ENCODE measurements at places on chromosomes 3 and 15.

DNA sequence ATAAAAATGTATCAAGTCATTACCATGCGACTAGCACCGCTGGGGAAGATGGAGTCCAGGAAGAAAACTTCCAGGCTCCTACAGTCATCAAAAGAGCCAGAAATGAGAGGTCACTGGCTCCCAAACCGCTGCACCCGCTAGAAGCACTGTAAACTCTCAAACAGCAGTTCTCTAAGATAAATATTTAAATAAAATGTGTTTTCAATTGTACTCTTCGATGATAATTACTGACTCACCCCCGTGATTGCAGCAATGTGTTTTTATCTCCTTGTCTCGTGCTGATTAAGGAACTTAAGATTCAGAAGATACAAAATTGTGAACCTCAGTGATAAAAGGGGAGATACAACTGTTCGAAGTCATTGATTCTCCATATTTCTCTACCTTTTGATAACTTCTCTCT, 45.8 kb upstream of the FOXP1 start:
- peak; percentile 40 for ATAC-seq

GRCh38 chr3:179772297-179772696, 119.5 kb downstream of the USP13 start:
- no peak for ATAC-seq

- ATAC-seq: no peak
Measured at GRCh38 chr3:24628523-24629258, 134.0 kb upstream of the THRB start.

- peak; percentile 87 for ATAC-seq
Measured at GRCh38 chr3:42961633-42962032, 17.5 kb upstream of the GASK1A start.

- ATAC-seq: peak; percentile 61
Measured at GRCh38 chr3:126481808-126482502, 6.3 kb upstream of the ZXDC start.

GRCh38 chr3:114904633-114905032, 242.5 kb downstream of the ZBTB20 start:
- no peak for ATAC-seq

GRCh38 chr15:29125382-29126207, 144.0 kb downstream of the NSMCE3 start:
- no peak for ATAC-seq

- ATAC-seq: no peak
Measured at GRCh38 chr3:45677033-45677446, 12.2 kb upstream of the SACM1L start.

- no peak for ATAC-seq
Measured at GRCh38 chr15:27870320-27870719, 228.8 kb downstream of the OCA2 start.

DNA sequence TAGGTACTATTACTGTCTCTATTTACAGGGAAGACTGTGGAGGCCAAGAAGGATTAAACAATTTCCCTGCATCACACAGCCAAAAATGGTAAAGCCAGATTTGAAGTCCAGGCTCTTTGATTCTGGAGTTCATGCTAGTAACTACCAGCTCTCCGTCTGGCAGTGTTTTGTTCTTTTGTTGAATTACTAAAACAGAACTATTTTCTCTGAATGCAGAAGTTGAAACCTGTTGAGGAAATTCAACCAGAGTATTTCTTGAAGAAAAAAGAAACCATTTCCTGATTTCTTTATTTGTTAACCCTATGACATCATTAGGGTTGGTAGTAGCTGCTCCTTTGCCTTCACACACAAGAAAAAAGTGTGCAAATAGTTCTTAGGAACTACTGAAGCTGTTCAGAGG, 34.3 kb downstream of the CRTC3 start:
- ATAC-seq: no peak

- ATAC-seq: peak; percentile 10
Measured at GRCh38 chr15:38455092-38455491, 1.2 kb downstream of the FAM98B start.

DNA sequence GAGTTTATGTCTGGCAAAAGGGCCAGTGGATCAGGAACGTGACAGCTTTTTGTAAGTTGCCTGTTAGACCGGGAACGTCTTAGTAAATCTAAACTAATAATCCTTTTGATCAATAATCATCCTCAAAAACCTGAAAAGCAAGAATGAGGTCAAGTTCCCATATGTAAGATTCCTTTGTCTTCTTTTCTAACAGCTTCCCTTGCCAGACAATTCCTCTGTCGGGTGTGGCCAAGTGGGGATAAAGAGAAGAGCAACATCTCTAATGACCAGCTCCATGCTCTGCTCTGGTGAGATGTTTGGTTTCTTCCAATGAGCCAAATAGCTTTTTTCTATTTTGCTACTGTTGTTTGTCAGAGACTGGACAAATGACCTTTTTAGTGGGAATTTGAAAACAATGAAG, 19.8 kb downstream of the FANCD2OS start:
- no peak for ATAC-seq

DNA sequence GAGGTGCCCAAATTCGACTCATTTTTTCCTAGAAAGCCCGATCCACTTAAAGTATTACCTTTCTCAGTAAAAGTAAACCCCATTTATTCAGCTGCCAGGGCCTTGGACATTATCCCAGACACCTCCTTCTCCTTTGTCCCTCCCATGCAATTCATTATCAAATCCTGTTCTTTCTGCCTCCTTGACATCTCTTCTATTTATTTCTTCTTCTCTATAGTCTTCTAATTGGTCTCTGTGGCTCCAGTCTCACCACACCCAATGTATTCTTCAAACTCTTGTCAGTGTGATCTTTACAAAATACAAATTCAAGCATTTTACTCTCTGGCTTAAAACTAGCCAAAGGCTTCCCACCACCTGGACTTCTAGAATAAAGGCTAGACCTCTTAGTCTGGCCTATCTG, 120.3 kb downstream of the IL20RB start:
- no peak for ATAC-seq

DNA sequence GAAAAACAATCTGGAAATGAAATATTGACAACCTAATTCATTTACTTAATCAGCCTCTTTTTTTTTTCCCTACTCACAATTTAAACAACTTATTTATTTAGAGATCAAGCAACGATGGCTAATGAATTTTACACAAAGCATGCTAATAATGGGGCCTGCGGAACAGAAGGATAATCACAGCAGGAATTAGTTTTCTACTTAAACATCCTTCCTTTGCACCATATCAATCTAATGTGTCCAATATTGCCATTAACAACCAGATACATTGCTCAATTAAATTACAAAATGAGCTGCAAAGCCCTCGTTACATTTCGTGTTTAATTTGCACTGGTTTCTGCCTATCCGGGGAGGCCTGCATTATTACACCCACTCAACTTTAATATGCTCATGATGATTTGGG, 99.2 kb downstream of the RAB11A start:
- ATAC-seq: no peak

DNA sequence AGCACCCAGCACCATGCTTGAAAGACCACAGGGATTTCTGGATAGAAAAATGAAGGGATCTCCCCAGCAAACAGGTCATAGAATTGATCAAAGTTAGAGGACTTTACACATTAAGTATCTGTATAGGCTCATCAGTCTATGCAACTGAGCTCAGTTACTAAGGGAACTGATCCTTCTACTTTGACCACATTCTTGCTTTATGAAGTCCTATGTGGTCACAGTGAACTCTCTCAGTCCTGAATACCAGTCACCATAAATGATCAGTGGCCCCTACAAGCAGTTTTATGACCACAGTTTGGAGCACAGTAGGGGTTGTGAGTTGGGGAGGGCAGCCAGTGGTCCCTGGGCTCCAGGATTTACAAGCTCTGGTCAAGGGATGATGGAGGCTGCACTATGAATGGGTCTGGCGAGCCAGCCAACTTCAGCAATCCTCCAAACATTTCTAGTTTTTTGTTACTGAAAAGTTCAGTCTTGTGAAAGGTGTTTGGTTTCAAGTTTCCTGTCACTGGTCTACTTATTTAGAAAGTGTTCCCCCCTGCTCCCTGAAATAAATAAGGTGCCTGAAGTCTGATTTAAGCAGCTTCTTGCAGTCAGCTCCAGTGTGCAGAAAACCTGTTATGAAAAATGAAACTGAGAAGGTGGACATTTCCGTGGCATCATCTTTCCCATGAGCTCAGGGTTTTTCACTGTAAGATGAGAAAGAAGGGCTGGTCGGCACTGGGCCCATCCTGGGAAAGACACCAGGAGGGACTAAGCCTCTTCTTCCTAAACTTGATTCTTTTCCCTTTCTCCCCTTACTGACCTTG, 75.5 kb downstream of the DAPK2 start:
- no peak for ATAC-seq

GRCh38 chr15:51267703-51268083, 70.7 kb downstream of the CYP19A1 start:
- ATAC-seq: no peak

GRCh38 chr15:31544361-31544760, 217.7 kb downstream of the KLF13 start:
- ATAC-seq: no peak

DNA sequence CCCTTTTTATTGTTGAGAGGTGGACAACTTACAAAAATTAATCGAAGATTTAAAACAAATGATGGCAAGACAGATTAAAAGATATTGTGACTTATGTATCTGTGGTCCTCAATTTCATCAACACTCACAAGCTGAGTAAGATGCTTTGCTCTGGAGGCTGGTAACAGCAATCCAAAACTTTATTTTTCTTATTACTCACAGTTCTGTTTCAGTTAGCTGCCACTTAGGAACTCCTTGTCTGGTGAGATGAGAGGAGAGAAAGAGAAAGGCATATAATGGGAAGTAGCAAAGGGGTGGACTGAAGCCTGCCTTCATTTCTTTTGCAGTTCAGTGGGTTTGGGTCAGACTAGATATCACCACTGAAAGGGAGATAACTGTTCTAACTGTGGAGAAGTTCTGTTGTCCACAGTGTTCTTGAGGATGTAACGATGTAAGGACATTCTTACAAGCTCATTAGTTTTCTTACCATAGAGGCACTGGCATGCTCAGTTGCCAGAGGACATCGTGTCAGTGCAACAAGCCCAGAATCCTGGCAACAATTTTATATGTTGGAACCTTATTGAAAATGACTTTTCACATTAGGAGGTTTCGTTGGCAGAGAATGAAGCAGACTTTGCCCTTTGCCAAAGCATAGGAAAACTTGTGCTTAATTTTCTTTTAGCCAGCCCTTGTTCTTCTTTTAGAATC, 93.6 kb downstream of the PLCL2 start:
- ATAC-seq: no peak

DNA sequence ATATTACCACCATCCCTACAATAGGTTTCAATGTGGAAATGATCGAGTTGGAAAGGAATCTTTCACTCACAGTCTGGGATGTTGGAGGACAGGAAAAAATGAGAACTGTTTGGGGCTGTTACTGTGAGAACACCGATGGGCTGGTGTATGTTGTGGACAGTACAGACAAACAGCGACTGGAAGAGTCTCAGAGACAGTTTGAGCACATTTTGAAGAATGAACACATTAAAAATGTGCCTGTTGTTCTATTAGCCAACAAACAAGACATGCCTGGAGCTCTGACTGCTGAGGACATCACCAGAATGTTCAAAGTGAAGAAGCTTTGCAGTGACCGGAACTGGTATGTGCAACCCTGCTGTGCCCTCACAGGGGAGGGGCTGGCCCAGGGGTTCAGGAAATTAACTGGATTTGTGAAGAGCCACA, 510 bp downstream of the ARL14 start:
- ATAC-seq: no peak

- ATAC-seq: peak; percentile 79
Measured at GRCh38 chr3:161559177-161559998, 62.8 kb downstream of the OTOL1 start.

DNA sequence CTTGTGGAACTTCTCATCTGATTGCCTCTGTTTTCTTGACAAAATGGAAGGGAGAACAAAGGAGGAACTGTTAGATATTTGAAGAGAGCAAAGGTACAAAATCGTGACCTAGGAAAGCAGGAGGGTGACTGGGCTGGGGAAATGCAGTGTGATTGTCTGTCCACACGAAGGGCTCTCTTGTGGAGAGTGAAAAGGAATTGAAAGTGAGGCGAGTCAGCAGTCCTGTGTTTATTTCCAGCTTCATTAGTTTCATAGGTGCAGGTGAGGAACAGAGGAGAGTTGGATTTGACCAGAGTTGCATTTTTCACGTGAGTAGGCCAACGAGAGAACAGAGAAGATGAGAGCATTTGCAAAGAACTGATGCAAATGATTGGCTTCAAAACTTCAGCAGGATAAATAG, 336.4 kb upstream of the SATB1 start:
- ATAC-seq: no peak

DNA sequence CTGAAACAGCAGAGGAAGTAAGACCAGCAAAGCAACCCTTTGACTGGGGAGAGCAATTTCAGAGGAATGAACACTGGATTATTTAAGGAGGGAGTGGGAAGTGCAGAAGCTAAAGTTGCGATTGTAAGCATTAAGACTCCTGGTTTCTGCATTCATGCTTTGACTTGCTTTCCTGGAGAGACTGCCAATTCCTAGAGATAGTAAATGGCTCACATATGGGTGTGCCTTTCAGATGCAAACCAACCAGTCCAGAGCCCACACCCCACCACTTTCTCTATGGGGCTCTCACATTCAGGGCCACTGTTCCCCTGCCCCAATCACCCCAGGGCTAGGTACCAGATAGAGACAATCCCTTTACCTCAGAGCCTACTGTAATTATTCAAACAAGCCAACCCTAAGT, 200.9 kb upstream of the EIF1B start:
- no peak for ATAC-seq

GRCh38 chr3:195032955-195033354, 238.0 kb downstream of the XXYLT1 start:
- no peak for ATAC-seq

GRCh38 chr3:63684081-63684480, 31.6 kb downstream of the SNTN start:
- no peak for ATAC-seq

DNA sequence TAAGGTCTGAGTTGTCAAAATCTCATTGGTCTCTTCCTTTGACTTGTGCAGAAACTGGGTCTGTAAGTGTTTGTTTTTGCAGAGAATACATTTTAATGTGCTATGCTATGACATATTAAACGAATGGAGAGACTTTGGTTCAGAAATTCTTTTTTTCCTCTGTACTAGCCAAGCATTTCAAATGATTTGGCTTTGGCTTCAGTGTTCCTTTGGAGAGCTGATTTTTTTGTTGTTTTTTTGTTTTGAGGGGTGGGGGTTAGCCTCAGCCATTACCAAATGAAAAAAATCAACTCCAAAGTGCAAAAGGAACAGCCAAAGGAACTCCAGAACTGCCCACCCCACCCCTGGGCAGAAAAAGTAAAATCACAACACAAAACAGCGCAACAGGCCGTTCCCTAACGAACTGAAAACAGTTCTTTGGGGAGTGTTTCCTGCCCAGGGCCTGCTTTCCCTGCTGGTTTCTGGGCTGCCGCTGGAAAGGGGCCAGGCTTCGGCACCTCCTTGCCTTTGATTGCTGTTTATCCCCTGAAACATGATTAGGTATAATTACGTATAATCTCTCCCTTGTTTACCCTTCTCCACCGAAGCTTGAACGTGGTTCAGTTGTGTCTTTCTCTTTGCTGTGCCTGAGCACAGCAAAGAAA, 57.6 kb upstream of the NEO1 start:
- ATAC-seq: no peak

GRCh38 chr3:99637368-99638111, 854 bp upstream of the COL8A1 start:
- ATAC-seq: peak; percentile 70

- no peak for ATAC-seq
Measured at GRCh38 chr3:88369337-88369736, 219.6 kb downstream of the C3orf38 start.

Measured in SK-N-SH treated with all-trans-retinoic acid at 6 μM for 48 hours (cell line).